ENCODE measurements at places on chromosomes 1 and 21.

- no peak for DNase-seq
Observed at GRCh38 chr1:185309566-185309965, 7.5 kb downstream of the IVNS1ABP start.

DNA sequence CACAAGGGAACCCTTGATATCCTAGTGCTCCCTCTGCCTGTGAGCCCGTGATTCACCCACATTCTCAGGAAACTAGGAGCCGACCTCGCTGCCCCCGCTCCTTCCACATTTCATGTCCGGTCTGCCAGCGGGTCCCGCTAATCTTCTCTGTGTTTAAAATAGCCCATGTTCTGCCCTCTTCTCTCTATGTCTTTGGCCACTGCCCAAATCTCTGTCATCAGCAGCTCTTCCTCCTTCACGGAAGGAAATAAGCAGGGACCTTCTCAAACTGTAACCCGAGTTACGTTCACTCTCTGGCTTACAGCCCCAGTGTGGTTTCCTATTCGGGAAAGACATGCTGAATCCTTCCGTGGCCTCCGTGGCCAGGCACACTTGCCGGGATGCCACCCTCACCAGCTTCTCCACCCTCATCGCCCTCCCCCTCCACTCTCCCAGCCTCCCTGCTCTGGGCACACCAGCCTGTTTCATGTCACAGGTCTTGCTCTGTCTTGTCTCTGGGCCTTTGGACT, 21.1 kb upstream of the UBXN10 start:
- DNase-seq: no peak

DNA sequence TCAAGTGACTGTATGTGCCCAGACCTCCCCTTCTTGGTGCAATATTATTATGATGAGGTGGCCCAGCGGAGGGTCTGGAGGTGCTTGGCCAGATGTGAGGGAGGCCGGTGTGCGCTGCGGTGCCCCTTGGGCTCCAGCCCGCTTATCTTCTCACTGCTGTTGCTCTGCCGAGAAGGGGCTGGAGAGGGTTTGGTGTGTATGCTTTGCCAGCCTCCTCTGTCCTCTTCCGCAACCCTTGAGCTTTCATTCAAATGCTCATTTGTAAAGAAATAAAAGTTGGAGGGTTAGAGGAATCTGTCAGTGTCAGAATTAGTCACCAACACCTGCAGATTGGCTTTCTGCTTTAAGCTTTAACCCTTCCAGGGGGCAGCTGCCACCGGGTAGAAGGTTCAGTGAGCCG, 19.7 kb downstream of the RNF220 start:
- DNase-seq: no peak

DNA sequence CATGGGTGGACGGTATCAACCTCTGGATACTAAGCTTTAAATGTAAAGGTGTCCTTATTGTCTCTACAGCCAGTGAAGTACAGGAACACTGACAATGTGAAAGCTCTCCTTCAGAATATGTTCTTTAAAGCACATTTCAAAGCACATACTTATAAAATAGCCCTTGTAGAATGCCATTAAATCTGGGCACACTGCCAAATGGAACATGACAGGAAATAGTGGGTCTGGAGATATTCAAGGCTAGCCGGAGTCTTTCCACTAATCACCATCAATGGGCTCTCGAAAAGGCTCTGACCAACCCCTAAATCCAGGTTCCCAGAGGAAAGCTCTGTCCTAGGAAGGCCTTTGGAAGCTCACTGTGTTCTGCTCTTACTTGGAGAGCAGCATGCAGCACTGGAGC, 46.6 kb downstream of the PLD5 start:
- no peak for DNase-seq

DNA sequence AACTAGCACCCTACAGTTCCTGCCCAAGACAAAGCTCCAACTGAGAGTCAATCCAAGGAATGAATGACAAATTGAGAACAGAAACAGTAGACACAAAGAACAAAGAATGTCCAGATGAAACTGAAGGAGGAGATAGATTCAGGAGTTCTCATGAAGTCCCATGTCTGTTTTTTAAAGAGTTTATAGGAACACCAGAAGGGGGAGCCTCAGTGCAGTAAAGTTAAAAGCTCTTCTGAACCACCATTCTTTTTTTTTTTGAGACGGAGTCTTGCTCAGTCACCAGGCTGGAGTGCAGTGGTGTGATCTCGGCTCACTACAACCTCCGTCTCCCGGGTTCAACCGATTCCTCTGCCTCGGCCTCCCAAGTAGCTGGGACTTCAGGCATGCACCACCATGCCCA, 323.6 kb downstream of the MRPL39 start:
- DNase-seq: no peak

DNA sequence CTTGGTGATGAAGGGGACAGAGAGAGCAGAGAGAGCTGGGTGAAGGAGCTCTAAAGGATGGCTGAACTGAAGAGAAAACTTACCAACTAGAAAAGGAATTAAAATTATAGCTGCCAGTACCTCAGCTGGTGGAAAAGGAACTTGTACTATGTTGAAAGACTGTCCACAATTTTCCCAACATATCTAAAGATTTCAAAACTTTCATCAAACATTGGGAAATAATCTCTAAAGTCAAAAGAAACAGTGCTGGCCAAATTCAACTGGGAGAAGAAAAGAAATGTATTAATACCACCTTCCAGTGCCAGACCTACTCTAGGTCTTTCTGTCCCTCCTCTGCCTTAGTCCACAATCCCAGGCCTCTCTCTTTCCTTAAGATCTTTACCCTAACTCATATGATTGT, 6.1 kb downstream of the SMG5 start:
- DNase-seq: no peak

- DNase-seq: no peak
Observed at GRCh38 chr1:43438953-43439581, 14.7 kb downstream of the HYI start.

GRCh38 chr1:103162360-103162759, 54.0 kb upstream of the COL11A1 start:
- DNase-seq: no peak

DNA sequence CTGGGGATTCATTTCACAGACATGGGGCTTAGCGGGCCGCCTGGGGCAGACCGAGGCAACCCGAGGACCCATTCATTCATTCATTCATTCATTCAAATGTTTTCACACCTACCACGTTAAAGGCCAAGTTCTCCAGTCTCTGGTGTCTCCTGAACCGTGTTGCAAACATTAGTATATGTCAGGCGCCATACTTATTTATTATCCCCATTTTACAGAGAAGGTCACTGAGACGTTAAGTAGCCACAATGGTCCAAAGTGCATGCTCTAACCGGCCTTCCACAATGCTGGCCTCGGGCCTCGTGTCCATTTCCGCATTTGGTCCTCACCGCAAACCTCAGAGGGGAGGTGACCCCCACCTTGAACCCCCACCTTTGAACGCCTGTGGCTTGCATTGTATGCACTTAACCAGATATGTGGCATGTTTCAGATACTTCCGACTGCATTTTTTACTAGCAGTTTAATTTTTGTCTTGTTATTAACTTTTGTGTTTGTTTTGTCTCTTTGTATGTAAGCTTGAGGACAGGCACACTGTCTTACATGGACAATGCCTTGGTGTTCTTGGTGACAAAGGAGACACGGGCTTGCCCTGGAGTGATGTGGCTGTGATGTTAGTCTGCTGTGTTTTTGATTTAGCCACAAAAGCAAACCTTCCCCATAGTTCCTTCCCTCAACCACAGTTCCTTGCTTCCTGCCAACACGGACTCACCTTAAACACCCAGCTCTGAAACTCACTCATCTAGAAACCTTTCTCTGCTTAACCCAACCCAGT, 1.2 kb upstream of the IFFO2 start:
- DNase-seq: no peak

Measured in NCI-H446 (cell line).